Activated CD4-positive, CD25-positive, alpha-beta regulatory T cell treated with anti-CD3 and anti-CD28 coated beads, Interleukin-2, amount 50 U/mL, for 72 hours (primary cell): ENCODE measurements at places on chromosomes 11 and 22.

GRCh38 chr11:118641397-118642019 lies 34.1 kb downstream of the PHLDB1 start:
- DNase-seq: no peak

DNA sequence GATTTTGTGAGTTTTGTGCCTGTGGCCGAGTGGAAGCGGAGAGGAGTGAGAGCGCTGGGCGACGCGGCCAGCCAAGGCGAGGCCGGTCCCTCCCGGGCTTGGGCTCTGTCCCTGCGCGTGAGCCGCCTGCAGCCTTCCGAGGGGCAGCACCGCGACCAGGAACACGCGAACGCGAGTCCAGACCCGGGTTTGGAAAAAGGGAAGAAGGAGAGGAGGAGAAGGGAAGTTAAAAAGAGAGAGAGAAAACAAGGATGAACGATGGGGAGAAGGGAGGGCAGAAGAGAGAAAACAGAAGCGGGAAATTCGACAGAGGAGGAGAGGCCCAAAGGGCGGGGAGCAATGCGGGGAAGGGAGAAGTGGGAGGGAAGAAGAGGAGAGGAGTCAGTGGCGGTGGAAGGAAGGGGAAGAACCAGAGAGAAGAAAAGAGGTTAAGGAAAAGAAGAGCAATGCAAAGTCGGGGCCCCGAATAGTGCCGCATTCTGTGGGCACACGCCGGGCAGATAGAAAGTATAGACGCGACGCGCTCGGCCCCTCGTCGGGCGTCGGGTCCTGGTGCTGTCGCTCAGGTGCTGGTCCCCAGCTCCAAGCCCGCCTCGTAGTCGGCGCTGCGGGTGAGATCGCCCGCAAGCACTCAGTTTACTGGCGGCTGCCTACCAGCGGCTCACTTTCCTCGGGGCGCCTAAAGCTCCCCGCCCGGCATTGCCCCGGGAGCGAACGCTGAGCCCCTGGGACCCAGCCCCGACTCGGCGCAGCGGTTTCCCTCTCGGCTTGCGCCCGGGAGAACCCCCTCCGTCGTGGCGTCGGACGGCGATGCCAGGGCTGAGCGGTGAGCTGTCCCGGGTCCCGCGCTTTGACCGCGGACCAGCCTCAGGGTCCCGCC lies 2.8 kb upstream of the BARX2 start:
- DNase-seq: no peak

DNA sequence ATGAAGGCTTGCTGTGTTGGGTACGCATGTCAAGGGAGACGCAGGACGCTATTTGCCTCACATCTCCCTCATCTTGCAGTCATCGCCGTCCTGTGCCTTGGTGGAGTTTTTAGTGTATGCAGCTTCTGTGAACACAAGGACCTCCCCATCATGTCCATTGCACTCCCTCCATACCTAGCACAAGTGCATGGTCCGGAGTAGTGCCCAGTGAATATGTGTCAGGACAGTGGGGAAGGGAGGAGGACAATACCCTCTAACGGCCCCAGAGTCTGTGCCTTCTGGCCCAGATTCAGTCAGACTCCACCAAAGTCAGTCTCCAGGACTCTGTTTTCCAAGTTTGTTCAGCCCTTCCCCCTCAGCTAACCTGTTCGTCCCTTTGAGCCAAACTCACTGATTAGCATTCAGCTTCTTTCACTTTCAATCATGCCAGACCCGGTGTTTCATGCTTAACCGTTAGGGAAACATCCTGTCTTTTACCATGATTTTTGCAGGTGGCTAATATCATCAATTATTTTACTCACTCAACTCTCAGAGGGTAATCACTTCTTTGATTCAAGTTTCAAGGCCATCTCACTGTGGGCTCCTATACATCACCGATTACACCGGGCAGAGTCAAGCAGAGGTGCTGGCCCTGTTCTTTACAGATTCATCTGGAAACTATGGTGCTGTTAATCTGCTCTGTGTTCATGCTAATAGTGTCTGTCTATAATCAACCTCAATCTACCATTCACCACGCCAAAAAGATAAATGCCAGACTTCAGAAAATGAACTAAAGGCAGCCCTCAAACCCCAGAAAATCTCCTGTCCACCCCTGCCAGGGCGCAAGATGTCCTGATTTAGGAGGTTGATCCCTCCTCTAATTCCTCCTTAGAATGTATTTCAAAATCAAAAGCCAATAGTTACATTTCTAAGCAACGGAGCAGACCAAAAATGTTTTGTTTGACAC lies 156.5 kb downstream of the RRAS2 start:
- DNase-seq: no peak

DNA sequence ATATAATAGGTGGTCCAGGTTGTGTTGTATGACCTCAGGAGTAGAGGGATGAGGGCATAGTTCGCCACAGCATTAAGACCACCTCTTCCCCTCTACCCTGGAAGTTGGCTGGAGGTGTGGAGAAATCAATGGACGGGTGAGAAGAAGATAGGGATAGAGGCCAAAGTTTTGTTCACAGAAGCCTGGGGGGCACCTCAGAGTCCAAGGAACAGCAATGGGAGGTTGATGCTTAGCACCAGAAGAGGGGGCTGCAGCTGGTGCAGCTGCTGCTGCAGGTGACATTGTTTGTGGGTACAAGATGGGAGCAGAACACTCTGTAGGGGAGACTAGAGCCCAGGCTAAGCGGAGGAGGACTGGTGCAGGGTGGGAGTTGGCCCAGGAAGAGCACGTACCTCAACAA lies 31.2 kb upstream of the SPON1 start:
- no peak for DNase-seq
